ENCODE measurements at places on chromosomes 5 and 9. TPM values are rescaled to one million over a fixed set of nuclear protein-coding genes. Genes with fewer than 3 reads are reported as not detected.
A peak's percentile ranks its signal among the peaks of the same experiment; 100 is the strongest.

GRCh38 chr9:95770653-95771131 is 104.8 kb upstream of the ERCC6L2 start:
- no peak for DNase-seq
- no peak overlapping the region for H3K27ac ChIP-seq
- H3K36me3 ChIP-seq: no peaks in the 10 kb centered on the region
- no peaks in the 10 kb centered on the region for H3K27me3 ChIP-seq

- H3K27ac ChIP-seq: no peak overlapping the region
- no peak for DNase-seq
- H3K27me3 ChIP-seq: no peaks in the 10 kb centered on the region
- no peak overlapping the region for H3K4me3 ChIP-seq
- no peaks in the 10 kb centered on the region for H3K4me1 ChIP-seq
- H3K36me3 ChIP-seq: no peaks in the 10 kb centered on the region
Observed at GRCh38 chr5:96026406-96027041, 64.9 kb upstream of the ELL2 start.

DNA sequence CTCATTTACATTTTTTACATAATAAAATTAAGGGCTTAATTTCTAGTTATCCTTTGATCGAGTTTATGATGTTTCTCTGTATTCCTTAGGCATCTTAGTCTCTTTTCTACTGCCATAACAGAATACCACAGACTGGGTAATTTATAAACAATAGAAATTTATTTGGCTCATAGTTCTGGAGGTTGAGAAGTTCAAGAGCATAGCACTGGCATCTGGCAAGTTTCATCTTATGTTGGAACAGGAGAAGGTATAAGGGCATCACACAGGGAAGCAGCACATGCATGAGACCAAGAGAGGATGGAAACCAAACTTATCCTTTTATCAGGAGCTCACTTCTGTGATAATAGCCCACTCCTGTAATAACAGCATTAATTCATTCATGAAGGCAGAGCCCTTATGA is 284.9 kb upstream of the COX7C start:
- H3K27me3 ChIP-seq: no peaks in the 10 kb centered on the region
- no peaks in the 10 kb centered on the region for H3K36me3 ChIP-seq
- no peak for DNase-seq
- no peak overlapping the region for H3K27ac ChIP-seq
- H3K4me3 ChIP-seq: no peak overlapping the region

DNA sequence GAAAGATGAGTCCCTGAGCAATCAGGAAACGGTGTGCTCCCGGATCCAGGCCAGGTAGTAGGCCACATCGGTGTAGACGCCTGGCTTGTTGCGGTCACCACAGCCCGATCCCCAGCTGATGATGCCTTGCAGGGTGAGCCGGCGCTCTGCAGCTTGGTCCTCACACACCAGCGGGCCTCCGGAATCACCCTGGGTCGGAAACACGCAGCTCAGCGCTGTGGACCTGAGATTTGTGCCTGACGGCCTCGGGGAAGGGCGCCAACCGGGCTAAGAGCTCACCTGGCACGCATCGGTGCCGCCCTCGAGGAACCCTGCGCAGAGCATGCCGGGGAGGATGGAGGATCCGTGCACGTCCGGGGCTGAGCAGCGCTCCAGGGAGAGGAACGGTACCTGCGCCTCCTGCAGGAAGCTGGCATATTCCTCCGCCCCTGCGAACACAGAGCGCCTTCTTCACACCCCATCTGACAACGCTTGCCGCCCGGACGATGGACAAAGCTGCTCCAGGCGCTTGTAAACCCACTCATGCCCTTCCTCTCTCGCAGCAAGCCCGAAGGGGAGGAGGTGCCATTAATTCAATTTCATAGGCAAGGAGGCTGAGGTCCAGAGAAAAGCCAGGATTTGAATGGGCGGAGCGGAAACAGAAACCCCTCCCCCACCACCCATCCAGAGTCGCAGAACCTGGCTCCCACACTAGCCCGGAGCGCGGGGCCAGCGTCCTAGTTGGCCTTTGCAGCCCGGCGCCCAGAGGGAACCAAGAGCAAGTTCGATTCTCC is 2.0 kb upstream of the PFN3 start:
- peak overlapping the region; percentile 61 for H3K4me3 ChIP-seq
- peaks cover 47% of the 10 kb centered on the region for H3K4me1 ChIP-seq
- peaks cover 66% of the 10 kb centered on the region for H3K27me3 ChIP-seq
- H3K36me3 ChIP-seq: no peaks in the 10 kb centered on the region
- H3K27ac ChIP-seq: no peak overlapping the region
- DNase-seq: peak; percentile 87

- H3K27ac ChIP-seq: no peak overlapping the region
- H3K27me3 ChIP-seq: no peaks in the 10 kb centered on the region
Observed at GRCh38 chr9:20771729-20772128, 87.7 kb downstream of the FOCAD start.

DNA sequence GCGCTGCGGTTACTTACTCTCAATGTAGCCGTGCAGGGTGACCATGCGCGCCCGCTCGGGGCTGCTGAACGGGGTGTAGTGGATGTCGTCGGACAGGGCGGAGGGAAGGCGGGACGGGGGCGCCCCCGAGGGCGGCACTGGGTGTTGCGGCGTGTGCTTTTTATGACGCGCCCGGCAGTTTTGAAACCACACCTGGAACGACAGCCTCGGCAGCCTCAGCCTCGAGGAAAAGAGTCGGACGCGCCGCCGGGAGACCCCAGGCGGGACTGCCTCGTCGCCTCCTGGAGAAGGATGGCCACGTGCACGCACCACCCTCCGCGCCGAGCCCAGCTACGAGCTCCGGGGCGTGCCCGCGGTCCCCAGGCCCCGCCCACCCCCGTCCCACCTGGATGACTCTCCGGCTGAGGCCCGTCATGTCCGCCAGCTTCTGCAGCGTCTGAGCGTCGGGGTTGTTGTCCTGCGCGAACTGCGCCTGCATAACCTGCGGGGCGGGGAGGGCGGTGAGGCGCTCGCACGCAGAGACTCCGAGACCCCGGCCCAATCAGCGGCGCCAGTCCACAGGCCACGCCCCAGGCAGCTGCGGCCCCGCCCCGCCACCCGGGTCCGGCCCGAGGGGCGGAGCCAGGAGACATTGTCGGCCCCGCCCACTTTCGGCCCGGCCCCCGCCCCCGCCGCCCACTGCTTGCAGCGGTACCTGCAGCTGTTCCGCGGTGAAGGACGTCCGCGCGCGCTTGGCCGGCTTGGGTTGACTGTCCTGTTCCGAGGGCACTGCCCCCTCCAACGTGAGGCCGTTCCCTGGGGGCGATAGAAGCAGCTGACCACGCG is 15.0 kb downstream of the LHX6 start:
- no peak overlapping the region for H3K27ac ChIP-seq
- DNase-seq: no peak
- peaks cover under 1% of the 10 kb centered on the region for H3K4me1 ChIP-seq
- H3K36me3 ChIP-seq: no peaks in the 10 kb centered on the region
- H3K27me3 ChIP-seq: no peaks in the 10 kb centered on the region

DNA sequence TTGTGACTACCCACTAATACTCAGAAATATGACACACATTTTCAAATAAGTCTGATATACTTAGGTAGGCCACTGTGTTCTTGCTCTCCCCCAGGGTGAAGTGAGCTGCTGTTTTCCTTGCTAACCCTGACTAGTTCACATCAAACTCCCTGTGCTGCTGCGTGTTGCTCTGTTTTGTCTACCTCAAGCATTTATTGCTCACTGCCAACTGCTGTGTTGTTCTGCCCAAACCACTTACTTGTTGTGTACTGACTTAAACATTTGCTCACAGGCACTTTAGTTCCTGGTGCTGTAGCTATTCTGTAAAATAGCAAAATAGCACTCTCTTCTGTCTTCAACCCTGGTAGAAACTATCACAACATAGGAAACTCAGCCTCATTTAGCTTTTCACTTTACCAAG is 255.7 kb downstream of the HCN1 start:
- H3K27me3 ChIP-seq: no peaks in the 10 kb centered on the region
- H3K36me3 ChIP-seq: no peaks in the 10 kb centered on the region
- no peak overlapping the region for H3K27ac ChIP-seq
- DNase-seq: no peak

DNA sequence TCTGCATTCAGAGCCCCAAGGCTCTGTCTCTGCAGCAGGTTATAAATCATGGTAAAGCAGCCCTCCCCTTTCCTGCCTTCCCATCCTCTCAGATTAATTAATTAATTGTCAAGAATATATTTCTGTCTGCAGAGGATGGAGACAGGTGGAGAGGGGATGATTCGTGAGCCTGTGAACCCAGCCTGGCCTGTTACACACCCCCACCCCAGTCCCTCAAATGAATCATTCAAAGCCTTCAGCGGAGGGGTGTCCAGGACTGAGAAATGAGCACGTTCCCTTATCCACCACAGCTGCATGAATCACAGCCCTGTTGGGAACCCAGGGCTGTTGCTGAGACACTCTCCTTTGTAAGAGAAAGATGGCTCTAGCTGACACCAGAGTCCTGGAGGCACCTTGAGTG is 56.0 kb downstream of the NIPAL4 start:
- peak overlapping the region; percentile 10 for H3K27ac ChIP-seq
- H3K36me3 ChIP-seq: no peaks in the 10 kb centered on the region
- H3K27me3 ChIP-seq: no peaks in the 10 kb centered on the region
- H3K4me3 ChIP-seq: no peak overlapping the region
- peaks cover 45% of the 10 kb centered on the region for H3K4me1 ChIP-seq

GRCh38 chr5:93070938-93071337 is 510.1 kb downstream of the NR2F1-AS1 start:
- H3K4me1 ChIP-seq: no peaks in the 10 kb centered on the region
- H3K27ac ChIP-seq: no peak overlapping the region
- no peaks in the 10 kb centered on the region for H3K36me3 ChIP-seq
- H3K27me3 ChIP-seq: no peaks in the 10 kb centered on the region
- DNase-seq: no peak

- H3K4me1 ChIP-seq: no peaks in the 10 kb centered on the region
- DNase-seq: peak; percentile 69
- no peaks in the 10 kb centered on the region for H3K27me3 ChIP-seq
Observed at GRCh38 chr9:138072897-138073296, 195.3 kb downstream of the CACNA1B start.

DNA sequence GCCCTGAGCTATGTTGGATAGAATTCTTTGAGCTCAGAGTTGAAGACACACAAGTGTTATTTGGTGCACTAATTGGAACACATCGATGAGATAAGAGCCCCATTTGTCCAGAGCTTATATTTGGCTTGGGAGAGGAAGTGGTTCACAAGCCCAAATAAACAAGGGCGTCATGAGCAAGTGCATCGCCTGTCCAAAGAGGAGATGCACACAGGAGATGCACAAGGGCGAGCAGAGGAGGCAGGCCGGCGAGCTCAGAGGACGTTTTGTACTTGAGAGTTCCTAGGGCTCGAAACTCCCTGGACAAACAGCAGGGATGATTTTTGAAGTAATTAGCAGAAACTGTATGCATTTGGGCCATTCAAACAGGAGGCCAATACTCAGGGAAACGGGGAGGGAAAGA is 212.8 kb upstream of the IRX1 start:
- no peaks in the 10 kb centered on the region for H3K4me1 ChIP-seq
- H3K27ac ChIP-seq: no peak overlapping the region
- DNase-seq: no peak
- no peaks in the 10 kb centered on the region for H3K27me3 ChIP-seq
- H3K36me3 ChIP-seq: no peaks in the 10 kb centered on the region
- H3K4me3 ChIP-seq: no peak overlapping the region

DNA sequence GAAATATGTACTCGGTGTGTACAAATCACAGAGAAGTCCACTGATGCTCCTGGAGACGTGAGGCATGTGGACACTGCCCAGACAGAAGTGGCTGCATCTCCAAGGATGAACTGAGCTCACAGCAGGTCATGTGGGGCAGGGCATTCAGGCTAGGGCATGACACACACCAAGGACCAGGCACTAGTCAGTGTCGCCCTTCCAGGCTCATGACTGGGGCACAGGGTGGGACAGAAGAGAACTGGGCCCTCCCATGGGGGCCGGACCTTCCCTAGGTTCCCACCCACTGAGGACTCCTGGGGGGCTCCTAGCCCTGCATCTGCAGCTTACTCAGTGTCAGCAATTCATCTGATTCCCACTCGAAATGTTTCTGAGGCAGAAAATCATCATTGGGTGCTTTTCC is 256.8 kb upstream of the IRX4 start:
- H3K4me3 ChIP-seq: no peak overlapping the region
- DNase-seq: peak; percentile 53
- no peaks in the 10 kb centered on the region for H3K36me3 ChIP-seq
- no peaks in the 10 kb centered on the region for H3K4me1 ChIP-seq

- H3K27ac ChIP-seq: peak overlapping the region; percentile 80
- no peaks in the 10 kb centered on the region for H3K27me3 ChIP-seq
- H3K4me3 ChIP-seq: no peak overlapping the region
- H3K36me3 ChIP-seq: no peaks in the 10 kb centered on the region
Observed at GRCh38 chr9:131706608-131706970, 33.3 kb downstream of the RAPGEF1 start.

DNA sequence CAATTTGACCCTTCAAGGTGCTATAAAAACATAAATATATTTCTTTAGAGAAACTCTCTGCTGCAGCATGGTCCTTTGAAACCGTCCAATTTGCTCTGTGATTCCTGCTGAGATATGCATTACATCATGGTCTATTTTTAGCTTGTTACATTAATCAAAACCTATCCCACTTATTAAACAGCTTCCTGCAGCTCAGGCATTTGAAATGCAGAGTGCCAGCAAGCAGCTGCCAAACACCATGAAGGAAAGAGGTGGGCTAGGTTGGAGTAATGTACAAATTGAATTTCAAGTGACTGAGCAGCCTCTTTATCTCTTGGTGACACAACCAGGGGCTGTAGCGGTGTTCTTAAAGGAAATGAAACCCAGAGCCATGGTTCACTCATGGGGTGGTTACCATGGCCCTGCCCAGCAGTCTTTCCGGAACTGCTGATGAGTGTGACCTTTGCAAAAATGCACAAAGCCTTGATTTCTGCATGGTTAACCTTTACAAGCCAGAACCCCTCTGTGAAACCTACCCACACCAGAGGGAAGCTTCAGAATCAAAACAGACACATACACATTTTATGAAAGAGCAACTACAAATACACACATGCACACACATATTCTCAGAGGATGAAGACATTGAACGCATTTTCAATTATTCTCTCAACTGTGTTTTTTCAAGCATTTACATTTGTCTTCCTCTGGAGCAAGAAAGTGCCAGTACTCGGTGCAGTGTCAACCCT is 155.8 kb upstream of the ZNF608 start:
- H3K36me3 ChIP-seq: no peaks in the 10 kb centered on the region
- H3K4me3 ChIP-seq: no peak overlapping the region
- no peak for DNase-seq
- H3K27me3 ChIP-seq: no peaks in the 10 kb centered on the region

- DNase-seq: no peak
- H3K27me3 ChIP-seq: no peaks in the 10 kb centered on the region
- peaks cover 72% of the 10 kb centered on the region for H3K36me3 ChIP-seq
- H3K4me1 ChIP-seq: no peaks in the 10 kb centered on the region
- H3K4me3 ChIP-seq: no peak overlapping the region
Observed at GRCh38 chr9:92066168-92066567, 49.0 kb downstream of the SPTLC1 start.

Gene GRIA1
- total RNA-seq: not detected

Gene OR1K1
- total RNA-seq: not detected

Gene LMAN2
- 109 TPM for total RNA-seq

Gene LHX3
- total RNA-seq: not detected

Gene SLC6A3
- not detected for total RNA-seq

Gene MYO10
- 31.3 TPM for total RNA-seq

Gene NR6A1
- total RNA-seq: 3.0 TPM

Gene FBXO10
- 15.6 TPM for total RNA-seq

Gene ASPN
- 0.32 TPM for total RNA-seq

Gene MARVELD2
- total RNA-seq: 1.1 TPM

Gene PPP1R26
- total RNA-seq: 11.1 TPM

Gene IFNB1
- not detected for total RNA-seq

Gene FAM240B
- not detected for total RNA-seq

Gene MEIKIN
- not detected for total RNA-seq
